Activated CD4-positive, alpha-beta T cell treated with anti-CD3 and anti-CD28 coated beads, Interleukin-2, amount 50 U/mL, for 48 hours (primary cell): ENCODE measurements at places on chromosomes 7 and 10.

- no peak for DNase-seq
These were observed 116.0 kb downstream of the SLIT1 start for GRCh38 chr10:97069576-97070362.

DNA sequence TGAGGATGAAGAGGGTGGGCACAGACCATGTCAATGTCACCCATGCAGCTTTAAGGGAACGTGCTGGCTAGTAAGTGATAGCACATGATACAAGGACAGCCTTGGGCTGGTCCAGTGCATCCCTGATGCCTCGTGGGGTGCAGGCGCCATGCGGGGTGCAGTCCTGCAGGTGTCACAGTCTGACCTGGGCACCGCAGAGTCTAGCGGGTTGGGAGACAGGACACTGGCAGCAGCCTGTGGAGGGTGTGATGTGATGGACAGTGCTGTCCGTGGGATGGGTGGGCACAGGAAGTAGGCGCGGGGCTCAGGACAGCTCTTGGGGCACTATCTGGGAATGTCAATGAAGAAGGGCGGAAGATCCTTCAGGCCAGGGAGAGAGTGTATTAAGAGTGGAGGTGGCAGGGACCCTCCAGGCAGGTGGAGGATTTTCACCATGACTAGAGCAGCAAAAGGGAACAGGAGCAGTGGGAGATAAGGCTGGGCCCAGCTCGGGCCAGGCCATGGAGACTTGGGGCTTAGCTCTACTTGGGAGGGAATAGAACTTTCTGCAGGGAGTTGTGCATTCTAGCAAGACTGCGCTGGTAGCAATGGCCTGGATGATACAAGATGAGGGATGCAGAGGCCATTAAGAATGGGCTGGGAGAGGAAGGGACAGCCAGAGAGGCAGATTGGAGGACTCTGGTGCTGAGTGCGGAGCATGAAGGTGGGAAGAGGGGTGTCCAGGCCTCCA, 122.5 kb downstream of the PTPN20 start:
- DNase-seq = no peak

GRCh38 chr10:16822726-16823360, 5.6 kb upstream of the RSU1 start:
- no peak for DNase-seq

DNA sequence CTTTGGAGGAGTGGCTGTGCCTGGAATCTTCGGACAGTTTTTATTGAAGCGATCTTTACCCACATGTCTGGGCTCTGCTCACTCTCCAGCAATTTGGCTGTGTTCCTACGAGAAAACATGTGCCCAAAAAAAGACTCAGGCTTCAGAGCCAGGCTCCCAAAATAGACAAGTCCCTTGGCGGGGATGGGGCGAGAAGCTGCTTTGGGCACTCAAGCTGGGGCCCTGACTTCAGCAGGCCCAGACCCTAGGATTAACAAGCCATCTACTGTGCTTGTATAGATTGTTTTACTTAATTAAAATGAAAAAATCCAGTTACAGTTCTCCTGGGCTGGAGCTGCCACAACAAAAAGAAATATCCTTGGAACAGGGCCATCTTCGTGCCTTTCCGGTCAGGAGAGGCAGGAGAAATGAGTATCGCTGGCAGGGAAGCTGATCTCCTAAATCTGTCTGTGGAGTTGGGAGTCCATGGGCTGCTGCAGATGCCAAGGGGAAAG, 51.4 kb upstream of the PDCD4 start:
- DNase-seq = no peak

DNA sequence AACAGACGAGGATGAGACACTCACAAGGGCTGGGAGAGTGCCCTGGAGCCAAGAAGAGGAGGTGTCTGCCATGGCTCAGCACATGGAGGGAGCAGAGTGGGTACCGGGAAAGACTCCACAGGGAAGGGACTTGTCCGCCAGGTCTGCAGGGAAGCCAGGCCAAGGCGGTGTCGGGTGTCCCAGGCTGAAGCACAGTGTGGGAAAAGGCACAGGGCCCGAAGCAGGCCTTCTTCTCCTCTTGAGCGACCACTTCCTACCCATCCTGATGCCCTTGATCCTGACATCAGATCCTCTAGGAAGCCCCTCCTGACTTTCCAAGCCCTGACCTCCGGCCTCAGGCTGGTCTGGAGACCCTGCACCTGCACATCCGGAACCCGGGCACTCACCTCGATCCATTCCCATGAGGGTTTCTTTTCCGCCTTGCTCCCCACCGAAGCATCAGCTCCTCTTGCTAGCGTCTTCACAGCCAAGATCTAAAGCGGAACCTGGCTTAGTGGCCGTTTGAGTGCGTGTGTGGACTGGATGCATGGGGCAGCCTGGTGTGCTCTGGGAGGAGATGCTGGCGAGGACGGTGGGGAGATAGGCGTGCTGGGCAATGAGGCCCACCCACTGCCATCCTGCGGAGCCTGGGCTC, 8.5 kb downstream of the CALML3 start:
- no peak for DNase-seq

DNA sequence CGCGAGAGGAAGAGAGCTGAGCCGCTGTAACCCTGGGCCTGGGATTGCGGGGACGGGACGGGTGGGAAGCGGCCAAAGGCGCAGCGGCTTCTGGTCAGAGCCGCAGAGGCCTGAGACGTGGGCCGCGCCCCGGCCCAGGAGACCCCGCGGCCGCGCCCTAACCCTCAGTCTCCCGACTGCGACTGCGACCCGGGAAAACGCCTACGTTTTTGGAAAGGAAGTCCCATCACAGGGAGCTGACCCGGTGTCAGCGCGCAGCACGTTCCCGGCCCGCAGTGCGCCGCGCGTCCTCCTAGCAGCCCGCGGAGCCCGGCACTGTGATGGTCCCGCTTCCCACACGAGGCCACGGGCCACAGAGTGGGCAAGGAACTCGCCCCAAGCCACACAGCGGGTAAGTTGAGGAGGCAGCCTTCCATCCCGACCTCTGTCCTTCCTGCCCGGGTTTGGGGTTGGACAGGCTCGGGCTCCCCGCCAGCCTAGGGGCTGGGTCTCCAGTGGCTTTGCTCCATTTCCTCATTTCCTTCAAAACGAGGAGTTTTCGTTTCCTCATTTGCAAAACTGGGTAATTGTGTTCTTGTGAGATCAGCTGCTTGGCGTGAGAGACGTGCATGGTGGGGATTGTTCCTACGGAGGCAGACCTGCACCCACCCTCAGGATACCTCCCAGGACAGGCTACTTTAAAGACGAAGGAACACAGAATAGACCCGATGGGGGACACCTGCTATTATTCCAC, 1.2 kb downstream of the GPNMB start:
- DNase-seq = no peak

DNA sequence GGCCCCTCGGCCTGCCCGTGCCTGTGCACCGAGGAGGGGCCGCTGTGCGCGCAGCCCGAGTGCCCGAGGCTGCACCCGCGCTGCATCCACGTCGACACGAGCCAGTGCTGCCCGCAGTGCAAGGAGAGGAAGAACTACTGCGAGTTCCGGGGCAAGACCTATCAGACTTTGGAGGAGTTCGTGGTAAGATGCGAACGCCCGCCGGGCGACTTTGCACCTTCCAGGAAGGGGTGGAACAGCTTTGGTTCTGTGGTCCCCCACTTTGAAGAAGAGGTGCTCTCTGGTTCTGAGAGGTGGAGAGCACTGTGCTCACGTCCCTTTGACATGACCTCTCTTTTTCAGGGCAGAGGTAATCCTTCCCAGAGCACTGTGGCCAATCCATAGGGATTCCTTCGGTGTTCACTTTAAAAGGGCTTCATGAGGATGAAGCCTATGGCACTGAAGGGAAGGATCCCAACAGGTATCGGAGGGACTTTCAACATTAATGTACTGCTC, 2.6 kb downstream of the VWC2 start:
- DNase-seq = no peak

DNA sequence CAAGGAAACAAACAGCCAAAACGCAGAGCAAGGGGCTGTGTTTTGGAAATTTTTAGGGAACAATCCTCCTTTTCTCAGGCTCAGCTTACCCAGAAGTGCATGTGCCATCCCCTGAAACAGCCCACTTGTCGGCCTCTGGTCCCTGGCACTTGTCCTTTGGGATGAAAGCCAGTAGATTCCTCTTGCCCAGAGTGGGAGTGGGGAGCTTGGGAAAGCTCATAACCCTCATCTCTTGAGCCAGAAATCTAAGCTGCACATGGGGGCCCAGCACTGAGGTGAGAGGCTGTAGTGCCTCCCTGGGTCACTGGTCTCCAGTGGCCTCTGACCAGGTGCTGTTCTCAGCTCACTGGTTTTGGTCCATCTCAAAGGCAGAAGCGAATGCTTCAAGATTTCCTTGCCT, 150.3 kb downstream of the RNF216 start:
- no peak for DNase-seq

DNA sequence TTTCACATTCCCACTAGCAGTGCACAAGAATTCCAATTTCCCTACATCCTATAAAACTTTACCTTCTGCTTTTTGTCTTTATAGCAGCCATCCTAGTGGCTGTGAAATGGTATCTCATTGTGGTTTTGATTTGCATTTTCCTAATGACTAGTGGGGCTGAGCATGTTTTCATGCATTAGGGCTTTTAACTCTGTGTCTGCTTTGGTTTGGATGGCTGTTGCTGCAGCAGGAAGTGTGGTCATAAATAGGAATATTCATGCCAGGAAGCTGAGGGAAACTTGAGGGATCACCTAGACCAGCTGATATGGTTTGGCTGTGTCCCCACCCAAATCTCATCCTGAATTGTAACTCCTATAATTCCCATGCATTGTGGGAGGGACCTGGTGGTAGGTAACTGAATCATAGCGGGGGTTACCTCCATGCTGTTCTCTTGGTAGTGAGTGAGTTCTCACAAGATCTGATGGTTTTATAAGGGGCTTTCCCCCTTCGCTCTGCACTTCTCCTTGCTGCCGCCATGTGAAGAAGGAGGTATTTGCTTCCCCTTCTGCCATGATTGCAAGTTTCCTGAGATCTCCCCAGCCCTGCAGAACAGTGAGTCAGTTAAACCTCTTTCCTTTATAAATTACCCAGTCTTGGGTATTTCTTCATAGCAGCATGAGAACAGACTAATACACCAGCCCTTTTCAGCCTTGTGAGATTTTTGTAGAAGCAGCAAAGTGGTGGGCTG, 181.8 kb upstream of the PITRM1 start:
- DNase-seq = no peak

DNA sequence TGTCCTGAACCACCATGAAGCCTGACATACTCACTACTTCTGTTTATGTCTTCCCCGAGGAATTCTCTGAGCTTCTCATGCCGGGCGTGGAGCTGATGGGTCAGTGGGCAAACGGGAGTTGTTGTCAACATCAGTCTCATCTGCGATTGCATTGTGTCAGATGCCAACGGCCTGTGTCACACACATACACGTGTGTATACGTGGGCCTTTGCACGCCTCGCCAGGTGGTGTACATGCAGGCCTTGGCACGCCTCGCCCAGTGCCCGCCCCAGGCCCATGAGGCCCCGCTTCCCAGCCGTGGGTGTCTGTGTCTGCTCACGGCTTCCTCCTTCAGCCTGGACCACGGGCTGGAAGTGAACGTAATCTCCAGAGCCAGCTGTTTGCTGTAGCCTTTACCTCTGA, 7.5 kb upstream of the CSGALNACT2 start:
- no peak for DNase-seq

DNA sequence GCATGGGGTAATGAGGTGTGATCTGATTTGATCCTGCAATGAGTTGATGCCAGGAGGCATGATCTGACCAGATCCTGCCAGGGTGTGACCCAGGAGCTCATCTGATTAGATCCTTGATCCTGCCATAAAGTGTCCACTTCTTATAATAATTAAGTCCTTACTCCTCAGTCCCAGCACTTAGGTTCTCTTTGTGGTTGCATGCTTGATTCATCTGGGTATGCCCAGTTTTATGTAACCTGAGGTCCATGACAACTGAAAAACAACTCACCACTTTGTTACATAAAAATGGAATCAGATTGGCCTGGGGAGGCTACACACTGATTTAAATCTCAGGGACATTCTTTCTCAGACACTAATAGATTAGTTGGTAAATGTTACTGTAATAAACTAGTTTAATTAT, 19.1 kb downstream of the ACADSB start:
- DNase-seq = no peak

DNA sequence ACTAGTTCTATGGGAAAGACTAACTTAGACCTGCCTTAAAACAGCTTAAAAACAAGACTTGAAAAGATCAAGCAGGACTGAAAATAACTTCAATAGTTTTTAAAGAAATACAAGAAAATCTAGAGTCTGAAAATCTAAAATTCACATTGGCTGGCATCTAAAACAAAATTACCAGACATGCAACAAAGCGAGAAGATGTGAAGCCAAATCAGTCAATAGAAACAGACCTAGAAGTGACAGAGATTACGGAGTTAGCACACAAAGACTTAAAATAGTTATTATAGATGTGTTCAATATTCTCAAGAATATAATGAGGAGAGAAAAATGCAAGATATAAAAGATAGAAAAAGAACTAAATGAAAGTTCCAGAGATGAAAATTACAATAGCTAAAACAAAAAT, 78.3 kb upstream of the DIP2C start:
- DNase-seq = no peak

GRCh38 chr10:77038407-77038806, 599.2 kb downstream of the KCNMA1 start:
- no peak for DNase-seq

DNA sequence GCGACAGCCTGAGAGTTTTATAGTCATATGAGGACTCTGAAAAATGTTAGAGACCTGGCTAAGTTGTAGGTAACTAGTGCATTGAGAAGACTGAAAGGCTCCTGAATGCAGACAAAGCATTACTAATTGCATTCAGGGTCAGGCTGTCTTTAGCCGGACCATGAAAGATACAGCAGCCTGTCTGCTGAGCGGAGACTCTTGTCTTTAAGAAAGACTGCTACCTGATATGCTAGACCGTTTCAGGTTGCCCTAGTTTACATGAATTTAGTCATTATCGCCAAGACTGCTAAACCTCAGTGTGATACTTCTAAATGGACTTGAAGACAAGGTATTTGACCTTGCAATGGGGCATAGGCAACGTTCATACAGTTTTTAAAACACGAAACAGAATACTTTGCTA, 81.2 kb downstream of the BMPR1A start:
- DNase-seq = no peak

- no peak for DNase-seq
These were observed 22.5 kb upstream of the MYL7 start for GRCh38 chr7:44163591-44163990.

- no peak for DNase-seq
These were observed 13.8 kb downstream of the MRPL32 start for GRCh38 chr7:42945821-42946626.

GRCh38 chr7:127782075-127782474, 130.1 kb downstream of the SND1 start:
- no peak for DNase-seq

GRCh38 chr10:132946-133898, 2.0 kb upstream of the ZMYND11 start:
- DNase-seq = no peak
